ENCODE measurements at places on chromosomes 6 and 20. TPM values are rescaled to one million over a fixed set of nuclear protein-coding genes. Genes with fewer than 3 reads are reported as not detected.

Gene FOXF2
- total RNA-seq = 2.4 TPM

Gene TBXT
- total RNA-seq = not detected

Gene RBM38
- 11.4 TPM for total RNA-seq

Gene IRAK1BP1
- 40.5 TPM for total RNA-seq

Gene TREML4
- not detected for total RNA-seq

Gene JAG1
- 50.8 TPM for total RNA-seq

Gene PBX2
- total RNA-seq = 21.3 TPM

Gene FOXA2
- total RNA-seq = not detected

Gene PCNA
- total RNA-seq = 52.4 TPM

Gene SAPCD1
- total RNA-seq = not detected

Gene FNDC1
- 1.7 TPM for total RNA-seq

Gene SYNGAP1
- 21.4 TPM for total RNA-seq

Gene PACSIN1
- total RNA-seq = 4.3 TPM

Gene SNPH
- total RNA-seq = 12.8 TPM

Gene HIVEP1
- 26.4 TPM for total RNA-seq

Gene IL20RA
- 0.36 TPM for total RNA-seq

Gene PRKN
- total RNA-seq = 11.5 TPM

Gene RAD21L1
- not detected for total RNA-seq

Gene TCF15
- 0.36 TPM for total RNA-seq

Gene LEMD2
- total RNA-seq = 37.0 TPM

Gene PFDN6
- total RNA-seq = 17.1 TPM

Gene OR2B6
- total RNA-seq = not detected

Gene OPN5
- not detected for total RNA-seq

Gene TMEM151B
- 25.6 TPM for total RNA-seq

Gene SRSF3
- total RNA-seq = 169 TPM

Gene SPTLC3
- 2.4 TPM for total RNA-seq

Gene GSTA1
- not detected for total RNA-seq

Gene CD40
- total RNA-seq = 1.6 TPM

Gene SIRPG
- total RNA-seq = not detected

Gene C6orf120
- total RNA-seq = 18.6 TPM

Gene SLC52A3
- total RNA-seq = 0.36 TPM

Gene AIF1
- total RNA-seq = 6.4 TPM

Gene FLRT3
- total RNA-seq = 40.5 TPM
